ENCODE measurements at places on chromosomes 12 and 14. TPM values are rescaled to one million over a fixed set of nuclear protein-coding genes. Genes with fewer than 3 reads are reported as not detected.

The SLC10A1 gene
- not detected for total RNA-seq

The MORN3 gene
- total RNA-seq: 0.17 TPM

The STYK1 gene
- total RNA-seq: 0.20 TPM

The CCDC184 gene
- total RNA-seq: 2.7 TPM

The NOVA1 gene
- total RNA-seq: 3.4 TPM

The ACOT4 gene
- 2.2 TPM for total RNA-seq

The TESPA1 gene
- not detected for total RNA-seq

The IPO8 gene
- 17.2 TPM for total RNA-seq

Measured in A549 treated with Hydrocortisone at 1 μM for 4 hours (cell line).